ENCODE measurements at places on chromosomes 6 and 20.

GRCh38 chr20:1633535-1633934 is 13.7 kb upstream of the SIRPB1 start:
- H3K27me3 ChIP-seq = peaks cover 20% of the 10 kb centered on the region
- H3K27ac ChIP-seq = no peak overlapping the region
- no peak for DNase-seq
- H3K4me3 ChIP-seq = no peak overlapping the region
- peaks cover 13% of the 10 kb centered on the region for H3K4me1 ChIP-seq

DNA sequence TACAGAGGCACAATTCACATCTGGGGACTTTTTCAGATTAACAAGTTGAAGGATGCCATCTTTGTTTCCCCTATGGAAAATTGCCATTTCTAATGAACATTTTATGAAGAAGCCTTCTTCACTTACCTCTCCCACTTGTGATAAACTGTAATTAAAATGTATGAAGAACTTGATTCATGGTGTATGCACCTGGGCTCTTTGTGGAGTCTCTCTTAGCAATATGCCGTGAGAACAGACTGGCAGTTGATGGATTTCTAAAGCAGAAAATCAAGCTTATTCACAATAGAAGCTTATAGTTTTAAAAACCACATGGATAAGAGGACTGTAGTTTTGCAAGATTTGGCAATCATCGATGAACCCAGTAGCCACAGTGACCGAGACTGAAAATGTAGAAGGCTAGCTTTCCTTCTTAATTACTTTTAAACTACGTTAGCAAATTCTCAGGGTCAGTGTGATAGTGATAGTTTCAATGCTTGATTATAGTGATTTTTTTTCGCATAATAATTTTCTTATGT is 270.6 kb downstream of the PRL start:
- H3K27me3 ChIP-seq = peaks cover 3% of the 10 kb centered on the region
- peaks cover 30% of the 10 kb centered on the region for H3K36me3 ChIP-seq
- H3K27ac ChIP-seq = peak overlapping the region; percentile 97
- no peak for DNase-seq
- peak overlapping the region; percentile 4 for H3K4me3 ChIP-seq

DNA sequence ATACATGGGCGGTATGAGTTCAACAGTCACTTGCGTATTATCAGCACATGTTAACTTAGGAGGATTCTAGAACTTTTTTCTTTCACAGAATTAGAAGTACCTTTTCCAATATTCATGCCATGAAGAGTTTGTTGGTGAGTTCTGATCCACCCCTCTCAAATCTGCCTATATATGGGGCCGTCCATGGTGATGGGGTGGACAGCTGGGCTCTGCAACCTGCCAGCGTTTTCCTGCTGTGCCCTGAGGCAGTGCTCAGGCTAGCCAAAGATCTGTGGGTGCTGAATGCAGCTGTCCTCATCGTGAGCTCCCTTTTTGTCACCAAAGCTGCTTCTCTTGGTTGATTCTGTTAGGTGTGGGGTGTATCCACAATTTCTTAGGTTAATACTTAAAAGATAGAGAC is 88.7 kb downstream of the THBS2 start:
- DNase-seq = no peak
- no peaks in the 10 kb centered on the region for H3K36me3 ChIP-seq
- H3K27ac ChIP-seq = no peak overlapping the region
- H3K4me1 ChIP-seq = no peaks in the 10 kb centered on the region
- H3K27me3 ChIP-seq = peaks cover 2% of the 10 kb centered on the region

DNA sequence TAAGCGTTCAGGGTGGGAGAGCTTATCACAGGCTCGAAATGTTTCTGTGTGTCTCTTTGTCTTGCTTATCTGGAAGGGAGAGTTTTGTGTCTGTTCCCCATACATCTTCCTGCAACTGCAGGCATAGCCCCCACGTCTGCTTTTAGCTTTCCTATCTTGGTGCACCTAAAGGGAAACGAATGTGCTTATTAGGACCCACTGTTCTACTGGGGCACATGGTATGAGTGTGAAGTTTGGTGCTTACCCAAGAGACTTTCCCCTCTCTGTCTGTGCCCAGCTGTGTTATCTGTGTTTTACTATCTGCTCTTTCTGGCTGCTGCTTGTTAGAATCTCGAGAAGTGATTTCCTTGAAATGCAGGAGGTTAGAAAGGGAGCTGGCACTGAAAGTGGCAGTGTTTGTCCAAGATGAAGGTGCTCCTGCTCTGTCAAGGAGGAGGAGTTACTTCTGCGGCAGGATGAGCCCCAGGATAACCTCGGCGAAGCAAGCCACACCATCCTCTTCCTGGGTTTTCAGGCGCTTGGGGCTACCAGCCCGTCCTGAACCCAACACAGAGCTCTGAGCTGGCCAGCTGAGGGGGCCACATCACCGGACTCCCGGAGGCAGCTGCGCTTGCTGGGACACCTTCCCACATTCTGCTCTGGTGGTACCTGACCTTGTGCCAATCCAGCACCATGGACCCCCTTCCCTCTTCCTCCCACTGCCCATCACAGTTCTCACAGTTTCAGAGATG is 23.4 kb downstream of the DYNLT1 start:
- H3K36me3 ChIP-seq = peaks cover 86% of the 10 kb centered on the region
- peaks cover 23% of the 10 kb centered on the region for H3K4me1 ChIP-seq
- H3K4me3 ChIP-seq = no peak overlapping the region
- peak overlapping the region; percentile 72 for H3K27ac ChIP-seq
- DNase-seq = no peak
- no peaks in the 10 kb centered on the region for H3K27me3 ChIP-seq

DNA sequence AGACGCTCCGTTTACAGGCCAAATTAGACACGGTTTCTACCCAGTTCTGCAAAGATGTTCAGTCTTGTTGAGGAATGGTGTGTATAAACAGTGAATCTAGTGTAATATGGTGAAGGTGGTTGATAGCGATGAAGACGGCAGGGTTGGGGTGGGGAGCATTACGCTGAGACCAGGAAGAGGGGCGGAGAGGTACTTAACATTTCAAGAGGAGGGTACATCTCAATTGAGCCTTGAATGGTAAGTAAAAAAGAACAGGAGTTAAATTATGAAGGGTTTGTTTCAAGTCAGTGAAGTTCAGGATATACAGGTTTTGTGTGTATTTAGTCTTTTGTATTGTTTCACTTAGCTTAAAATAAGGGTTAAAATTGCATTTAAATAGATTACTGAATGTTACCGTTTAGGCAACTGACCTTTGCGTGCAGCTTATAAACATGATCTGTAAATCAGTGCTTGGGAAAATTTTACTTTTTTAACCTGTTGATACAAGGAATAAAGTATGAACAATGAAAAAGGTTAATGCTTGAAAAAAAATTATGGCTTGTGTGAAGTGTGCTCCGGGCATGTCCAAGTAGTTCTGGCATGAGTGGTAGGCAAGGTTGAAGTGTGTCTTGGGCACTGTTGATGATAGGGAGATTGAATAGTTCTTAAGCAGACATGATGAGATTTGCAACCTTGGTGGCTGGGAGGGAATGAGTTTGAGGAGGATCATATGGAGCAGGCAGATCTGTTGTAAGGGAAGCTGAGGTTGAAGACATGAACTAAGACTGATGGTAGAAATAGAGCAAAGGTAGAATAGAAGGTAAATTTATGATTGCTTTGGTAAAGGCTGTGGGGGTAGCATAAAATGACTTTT is 842 bp downstream of the POLR1C start:
- H3K4me1 ChIP-seq = peaks cover 16% of the 10 kb centered on the region
- no peak overlapping the region for H3K4me3 ChIP-seq
- no peaks in the 10 kb centered on the region for H3K27me3 ChIP-seq
- H3K36me3 ChIP-seq = peaks cover 34% of the 10 kb centered on the region
- H3K27ac ChIP-seq = no peak overlapping the region

- H3K4me1 ChIP-seq = peaks cover 69% of the 10 kb centered on the region
- H3K27ac ChIP-seq = peak overlapping the region; percentile 77
- H3K4me3 ChIP-seq = peak overlapping the region; percentile 51
- H3K36me3 ChIP-seq = peaks cover 4% of the 10 kb centered on the region
- DNase-seq = peak; percentile 66
Observed at GRCh38 chr20:58868795-58869194, 16.3 kb downstream of the GNAS start.

- no peak overlapping the region for H3K4me3 ChIP-seq
- H3K4me1 ChIP-seq = no peaks in the 10 kb centered on the region
- H3K36me3 ChIP-seq = no peaks in the 10 kb centered on the region
- no peak for DNase-seq
Observed at GRCh38 chr6:72588155-72588554, 33.7 kb upstream of the KCNQ5 start.

All from nephron progenitor cell (in vitro differentiated cells).